T follicular helper cell (primary cell): ENCODE measurements at places on chromosomes 3 and 15.

GRCh38 chr3:22377421-22377820 is 626.4 kb upstream of the ZNF385D start:
- DNase-seq, result no peak

DNA sequence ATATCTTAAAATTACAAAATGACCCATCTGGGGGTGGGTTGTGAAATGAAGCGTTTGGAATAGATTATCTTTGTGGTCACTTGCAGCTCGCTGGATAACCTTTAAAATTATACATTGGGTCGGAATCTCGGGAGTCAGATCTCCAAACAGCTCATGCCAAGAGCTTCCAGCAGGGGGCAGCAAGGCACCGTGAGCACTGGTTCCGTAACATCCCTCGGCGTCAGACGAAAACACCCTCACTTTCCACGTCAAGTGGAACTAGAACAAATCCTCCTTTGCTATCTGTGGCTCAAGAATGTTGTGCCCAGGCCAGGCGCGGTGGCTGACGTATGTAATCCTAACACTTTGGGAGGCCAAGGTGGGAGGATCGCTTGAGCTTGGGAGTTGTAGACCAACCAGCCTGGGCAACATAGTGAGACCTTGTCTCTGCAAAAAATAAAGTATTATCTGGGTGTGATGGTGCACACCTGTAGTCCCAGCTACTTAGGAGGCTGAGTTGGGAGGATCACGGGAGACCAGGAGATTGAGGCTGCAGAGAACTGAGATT is 31.1 kb downstream of the UMPS start:
- DNase-seq, result peak; percentile 60

- no peak for DNase-seq
Observed at GRCh38 chr3:74532446-74532845, 82.0 kb downstream of the CNTN3 start.

DNA sequence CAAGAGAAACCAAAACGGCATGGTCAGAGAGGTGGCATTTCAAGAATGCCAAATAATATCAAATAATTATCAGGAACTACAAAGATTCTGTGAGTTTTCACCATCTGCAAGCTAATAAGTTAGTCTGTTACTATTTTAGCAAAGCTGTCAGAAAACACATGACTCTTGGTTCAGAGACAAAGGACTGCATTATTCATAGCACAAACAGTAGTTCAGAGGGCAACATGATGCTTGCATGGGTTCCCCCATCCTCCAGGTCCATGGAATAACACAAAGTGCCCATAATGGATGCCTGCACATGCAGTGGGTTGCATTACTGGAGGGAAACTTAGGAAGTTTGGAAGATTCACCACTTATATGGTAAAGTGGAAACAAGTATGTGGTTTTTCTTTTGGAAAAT is 228.8 kb upstream of the ALCAM start:
- DNase-seq, result no peak

DNA sequence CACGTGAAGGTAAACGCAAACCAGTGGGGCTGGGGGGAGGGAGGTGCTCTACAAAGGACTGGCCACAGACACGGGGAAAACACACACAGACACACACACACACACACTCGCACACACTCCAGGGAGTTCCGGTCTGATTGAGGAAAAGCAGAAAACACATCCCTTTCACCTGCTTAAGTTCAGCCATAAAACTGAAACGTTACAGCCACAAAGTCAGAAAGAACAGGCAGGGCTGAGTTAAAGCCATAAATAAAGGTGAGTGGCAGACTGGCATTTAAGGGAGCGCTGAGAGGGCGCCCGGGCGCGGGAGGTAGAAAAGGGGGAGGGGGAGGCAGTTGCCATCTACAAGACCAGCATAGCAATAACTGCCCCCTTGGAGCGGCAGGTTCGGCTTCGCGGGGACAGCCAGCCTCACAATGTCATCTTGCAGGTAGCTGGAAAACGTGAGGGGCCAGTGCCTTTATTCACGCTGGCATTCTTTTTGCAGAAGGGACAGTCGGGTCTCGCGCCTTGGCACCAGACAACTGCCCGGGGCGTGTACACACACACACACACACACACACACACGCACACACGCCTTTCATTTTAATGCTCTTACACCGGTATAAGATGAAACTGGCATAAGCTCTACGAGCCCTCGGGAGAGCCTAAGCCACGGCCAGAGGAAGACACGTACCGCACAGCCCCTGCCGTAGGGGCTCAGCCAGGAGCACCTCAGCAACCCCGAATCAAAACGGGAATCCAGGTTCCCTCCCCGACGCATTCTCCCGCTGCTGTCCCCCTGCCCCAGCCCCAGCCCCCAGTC is 866 bp downstream of the TNIK start:
- DNase-seq, result peak; percentile 46

GRCh38 chr15:100849021-100849854 is 30.4 kb upstream of the ALDH1A3 start:
- DNase-seq, result peak; percentile 39

DNA sequence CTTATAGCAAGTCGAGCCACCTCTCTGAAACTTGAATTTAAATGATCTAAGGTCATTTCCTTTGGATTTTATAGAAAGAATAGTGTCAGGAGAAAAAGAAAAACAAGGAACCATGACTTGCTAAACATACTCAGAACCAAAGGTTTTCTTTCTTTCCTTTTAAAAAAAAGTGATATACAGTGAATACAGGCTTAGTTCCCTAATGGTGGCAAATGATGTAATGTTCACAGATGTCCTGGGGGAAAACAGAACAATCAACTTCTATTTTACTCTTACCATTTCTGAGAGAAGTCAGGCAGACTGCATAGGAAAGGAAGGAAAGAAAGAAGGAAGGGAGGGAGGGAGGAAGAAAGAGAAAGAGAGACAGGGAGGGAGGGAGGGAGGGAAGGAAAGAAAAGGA is 56.5 kb downstream of the ST6GAL1 start:
- no peak for DNase-seq

GRCh38 chr15:77496715-77497109 is 76.0 kb downstream of the HMG20A start:
- peak; percentile 53 for DNase-seq

- no peak for DNase-seq
Observed at GRCh38 chr15:83914906-83915305, 261.0 kb downstream of the ADAMTSL3 start.

DNA sequence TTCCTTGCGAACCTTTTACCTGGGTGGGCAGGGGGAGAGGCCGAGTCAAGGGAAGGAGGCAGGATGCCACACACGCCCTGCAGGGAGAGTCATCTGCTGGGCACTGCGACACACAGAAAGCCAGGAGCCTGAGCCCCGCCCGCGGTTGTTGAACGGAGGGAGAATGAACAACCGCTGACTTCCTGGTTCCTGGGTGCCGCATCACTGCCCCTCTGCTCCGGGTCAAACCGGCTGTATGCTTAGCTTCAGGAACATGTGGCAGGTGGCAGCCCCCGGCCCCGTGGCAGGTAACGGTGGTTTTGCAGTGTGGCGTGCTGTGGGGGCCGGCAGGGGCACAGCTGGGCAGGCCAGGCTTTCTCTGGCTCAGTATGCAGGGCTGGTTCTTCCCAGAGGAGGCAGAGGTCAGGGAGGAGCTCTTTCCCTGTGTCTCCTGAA is 33.4 kb downstream of the APBA2 start:
- DNase-seq, result no peak

GRCh38 chr15:89136818-89137772 is 48.8 kb downstream of the ABHD2 start:
- no peak for DNase-seq

DNA sequence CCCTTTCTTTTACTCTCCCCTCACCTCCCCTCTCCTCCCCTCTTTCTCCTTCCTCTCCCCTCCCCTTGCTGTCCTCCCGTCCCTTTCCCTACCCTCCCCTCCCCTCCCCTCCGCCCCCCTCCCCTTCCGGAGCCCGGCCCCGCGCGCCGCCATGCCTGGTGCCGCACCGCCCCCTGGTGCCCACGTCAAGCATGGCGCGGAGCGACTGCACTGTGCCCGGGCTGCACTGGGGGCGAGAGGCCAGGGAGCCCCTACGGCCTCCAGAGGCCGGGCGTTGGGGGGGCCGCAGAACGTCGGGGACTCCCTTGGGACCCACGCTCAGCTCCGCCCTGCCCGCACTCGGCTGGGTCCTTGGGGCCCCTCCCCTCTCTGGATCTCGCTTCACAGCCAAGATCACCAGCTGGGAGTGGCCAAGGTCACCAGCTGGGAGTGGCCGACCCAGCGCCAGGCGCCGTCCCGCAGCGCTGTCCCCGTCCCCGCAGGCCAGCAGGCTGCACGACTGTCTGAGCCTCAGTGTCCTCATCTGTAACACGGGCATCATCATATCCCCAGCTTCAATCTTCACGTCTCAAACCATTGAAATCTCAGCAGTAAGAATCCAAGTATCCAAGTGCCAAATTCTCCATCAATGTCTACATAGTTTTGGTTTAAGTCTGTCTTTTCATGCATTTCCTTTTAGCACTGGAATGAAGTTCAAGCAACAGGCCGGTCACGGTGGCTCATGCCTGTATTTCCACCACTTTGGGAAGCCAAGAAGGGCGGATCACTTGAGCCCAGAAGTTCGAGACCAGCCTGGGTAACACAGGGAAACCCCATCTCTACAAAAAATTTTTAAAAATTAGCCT is 42.5 kb downstream of the TPRA1 start:
- peak; percentile 63 for DNase-seq

DNA sequence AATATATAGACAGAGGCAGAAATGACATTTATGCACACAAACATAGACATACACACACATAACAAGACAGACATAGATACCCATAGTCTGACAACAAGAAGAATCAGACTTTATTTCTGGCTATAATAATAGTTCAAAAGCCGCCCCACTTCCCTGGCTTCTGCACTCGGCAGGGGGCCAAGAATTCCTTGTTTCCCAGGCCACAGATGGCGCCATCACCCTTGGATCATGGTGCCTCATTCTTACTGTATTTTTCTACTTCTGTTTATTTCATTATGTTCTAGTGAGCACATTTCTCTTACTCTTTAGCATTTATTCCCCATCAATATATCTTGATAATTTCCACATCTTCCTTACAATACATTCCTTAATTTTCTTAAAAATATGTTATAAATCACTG is 387.5 kb downstream of the NLGN1 start:
- no peak for DNase-seq

DNA sequence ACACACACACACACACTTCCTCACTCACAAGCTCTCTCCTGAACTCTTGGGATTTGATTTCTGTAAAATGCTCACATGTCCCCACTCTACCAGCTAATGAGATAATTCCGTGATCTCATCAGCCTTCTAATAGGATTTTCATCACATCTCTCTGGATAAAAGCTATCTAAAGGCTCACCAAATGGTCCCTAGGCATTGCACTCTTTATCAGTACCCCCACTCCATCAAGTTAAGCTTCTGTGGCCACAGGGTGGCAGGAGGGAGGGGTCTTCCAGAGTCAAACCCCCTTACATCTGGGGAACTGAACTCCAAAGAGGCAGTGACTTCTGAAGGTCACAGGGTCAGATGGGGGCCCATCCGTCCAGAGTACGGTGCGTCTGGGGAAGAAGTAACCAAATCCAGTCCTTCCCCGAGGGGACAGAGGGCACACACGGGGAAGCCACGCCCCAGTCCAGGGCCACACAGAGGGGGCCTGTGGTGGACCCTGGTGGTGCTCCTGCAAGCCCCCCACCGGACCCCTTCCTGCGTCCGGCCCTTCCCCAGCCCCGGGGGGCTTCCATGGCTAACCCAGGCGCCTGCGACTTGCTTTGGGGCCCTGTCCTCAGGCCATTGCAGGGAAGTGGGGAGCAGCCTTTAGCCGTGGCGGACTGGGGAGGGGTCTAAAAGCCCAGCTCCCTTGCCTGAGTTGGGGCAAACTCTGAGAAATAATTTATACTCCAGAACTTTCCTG is 25.5 kb downstream of the CPN2 start:
- no peak for DNase-seq

DNA sequence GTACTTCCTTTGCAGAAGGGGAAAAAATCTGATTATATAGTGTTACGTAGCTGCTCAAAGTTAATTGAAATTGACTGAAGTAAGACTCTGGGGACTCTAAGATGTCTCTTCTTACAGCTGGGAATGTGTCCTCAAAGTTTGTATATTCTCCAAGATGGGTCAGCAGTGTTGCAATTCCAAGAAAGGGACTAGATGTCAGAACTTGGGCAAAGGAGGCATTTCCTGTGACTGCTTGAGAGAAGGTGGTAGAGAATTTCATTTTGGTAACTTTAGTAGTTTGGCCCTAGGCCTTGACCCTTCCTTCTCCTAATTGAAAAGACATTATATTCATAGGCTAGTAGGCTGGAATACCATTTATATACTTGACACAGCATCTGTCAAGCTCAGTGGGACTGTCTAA is 33.9 kb downstream of the PTPRG start:
- no peak for DNase-seq

GRCh38 chr3:16840101-16840424 is 44.7 kb upstream of the PLCL2 start:
- DNase-seq, result no peak

- peak; percentile 27 for DNase-seq
Observed at GRCh38 chr15:82663186-82663600, 16.0 kb upstream of the CPEB1 start.

- no peak for DNase-seq
Observed at GRCh38 chr15:38441130-38441519, 12.8 kb upstream of the FAM98B start.

DNA sequence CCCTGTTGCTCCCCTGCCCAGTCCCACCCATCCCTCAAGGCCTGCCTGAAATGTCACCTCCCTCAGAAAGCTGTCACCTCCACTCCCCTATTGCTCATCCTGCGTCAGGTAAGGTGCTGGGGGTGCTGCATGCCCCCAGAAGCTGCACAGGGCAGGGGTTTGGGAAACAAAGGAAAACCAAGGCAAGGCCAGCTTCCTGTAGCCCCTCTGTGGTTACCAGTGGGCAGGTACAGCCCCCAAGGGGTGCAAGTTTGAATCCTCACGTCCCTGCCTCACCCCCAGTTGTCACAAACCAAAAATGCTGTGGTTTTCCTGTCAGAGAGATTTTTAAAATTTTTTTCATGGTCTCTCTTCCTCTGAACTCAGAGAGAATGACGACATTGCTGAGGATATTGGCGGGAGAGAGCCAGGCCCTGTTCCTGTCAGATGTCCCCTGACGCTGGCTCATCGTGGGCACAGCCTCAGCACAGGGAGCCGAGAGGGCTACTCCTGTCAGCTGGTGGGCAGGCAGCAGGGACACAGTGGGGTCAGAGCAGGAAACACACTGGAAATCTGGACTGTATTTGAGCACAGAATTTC is 27.0 kb downstream of the PSTPIP1 start:
- DNase-seq, result peak; percentile 26

- no peak for DNase-seq
Observed at GRCh38 chr3:73745526-73746191, 120.9 kb upstream of the PDZRN3 start.

GRCh38 chr3:43862470-43862869 is 171.7 kb downstream of the ABHD5 start:
- no peak for DNase-seq

- DNase-seq, result no peak
Observed at GRCh38 chr15:77112838-77113504, 42.1 kb upstream of the TSPAN3 start.
